ENCODE measurements at places on chromosomes 5 and 9. TPM values are rescaled to one million over a fixed set of nuclear protein-coding genes. Genes with fewer than 3 reads are reported as not detected.

- H3K27me3 ChIP-seq = peaks cover 1% of the 10 kb centered on the region
- H3K36me3 ChIP-seq = no peaks in the 10 kb centered on the region
- H3K4me3 ChIP-seq = no peak overlapping the region
- no peak overlapping the region for H3K27ac ChIP-seq
- peaks cover 3% of the 10 kb centered on the region for H3K4me1 ChIP-seq
- no peak for DNase-seq
Measured at GRCh38 chr9:69347607-69348006, 22.6 kb downstream of the ENTREP1 start.

Gene INSL6
- total RNA-seq = not detected

Gene TOR1A
- total RNA-seq = 45.3 TPM

- H3K27me3 ChIP-seq = no peaks in the 10 kb centered on the region
- H3K36me3 ChIP-seq = no peaks in the 10 kb centered on the region
- no peak overlapping the region for H3K4me3 ChIP-seq
Measured at GRCh38 chr5:79032031-79032695, 37.3 kb downstream of the DMGDH start.

DNA sequence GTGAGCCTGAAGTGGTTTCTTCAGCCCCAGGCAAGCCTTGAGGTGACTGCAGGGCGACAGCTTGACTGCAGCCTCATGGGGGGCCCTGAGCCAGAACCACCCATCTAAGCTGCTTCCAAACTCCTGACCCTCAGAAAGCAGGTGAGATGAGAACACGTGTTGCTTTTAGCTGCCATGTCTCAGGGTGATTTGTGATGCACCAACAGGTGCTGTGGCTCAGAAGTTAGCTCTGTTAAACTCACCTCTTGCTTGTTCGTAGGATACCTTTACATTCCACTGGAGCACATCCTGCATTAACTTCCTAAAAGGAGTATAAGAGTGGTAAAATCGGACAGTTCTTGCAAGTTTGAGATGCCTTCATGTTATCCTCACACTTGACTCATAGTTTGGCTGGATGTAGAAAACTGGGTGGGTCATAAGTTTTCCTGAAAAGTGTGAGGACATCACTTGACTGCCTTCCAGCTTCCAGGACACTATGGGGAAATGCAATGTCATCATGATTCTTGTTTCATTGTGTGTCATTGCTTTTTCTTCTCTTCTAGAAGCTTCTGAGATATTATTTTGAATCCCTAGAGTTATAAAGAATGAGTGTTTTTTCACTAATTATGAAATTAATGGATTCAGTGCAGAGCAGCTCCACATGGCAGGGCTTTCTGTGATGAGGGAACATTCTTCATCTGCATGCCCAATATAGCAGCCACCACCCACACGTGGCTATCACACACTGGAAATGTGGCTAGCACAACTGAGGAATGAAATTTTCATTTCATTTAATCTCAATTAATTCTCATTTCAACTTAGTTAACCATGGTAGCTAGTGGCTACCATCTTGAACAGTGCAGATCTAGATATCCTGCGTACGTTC, 92.3 kb downstream of the HSD17B3 start:
- peaks cover 5% of the 10 kb centered on the region for H3K4me1 ChIP-seq
- no peak overlapping the region for H3K27ac ChIP-seq
- DNase-seq = no peak

Gene ARRDC3
- 29.1 TPM for total RNA-seq

- H3K4me3 ChIP-seq = no peak overlapping the region
- H3K4me1 ChIP-seq = no peaks in the 10 kb centered on the region
- H3K36me3 ChIP-seq = no peaks in the 10 kb centered on the region
- peaks cover 4% of the 10 kb centered on the region for H3K27me3 ChIP-seq
- H3K27ac ChIP-seq = no peak overlapping the region
Measured at GRCh38 chr9:15104826-15105420, 194.7 kb upstream of the FREM1 start.

Gene CDX1
- total RNA-seq = 0.57 TPM

Gene STXBP1
- 40.7 TPM for total RNA-seq

Gene BRINP1
- not detected for total RNA-seq

DNA sequence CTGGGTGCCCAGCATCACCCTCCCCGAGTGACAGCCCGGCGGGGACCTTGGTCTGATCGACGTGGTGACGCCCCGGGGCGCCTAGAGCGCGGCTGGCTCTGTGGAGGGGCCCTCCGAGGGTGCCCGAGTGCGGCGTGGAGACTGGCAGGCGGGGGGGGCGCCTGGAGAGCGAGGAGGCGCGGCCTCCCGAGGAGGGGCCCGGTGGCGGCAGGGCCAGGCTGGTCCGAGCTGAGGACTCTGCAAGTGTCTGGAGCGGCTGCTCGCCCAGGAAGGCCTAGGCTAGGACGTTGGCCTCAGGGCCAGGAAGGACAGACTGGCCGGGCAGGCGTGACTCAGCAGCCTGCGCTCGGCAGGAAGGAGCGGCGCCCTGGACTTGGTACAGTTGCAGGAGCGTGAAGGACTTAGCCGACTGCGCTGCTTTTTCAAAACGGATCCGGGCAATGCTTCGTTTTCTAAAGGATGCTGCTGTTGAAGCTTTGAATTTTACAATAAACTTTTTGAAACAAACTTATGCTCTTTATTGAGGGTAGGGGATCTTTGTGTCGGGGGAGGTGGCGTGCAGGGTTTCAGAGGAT, 1.3 kb downstream of the GADD45G start:
- no peaks in the 10 kb centered on the region for H3K36me3 ChIP-seq
- H3K4me3 ChIP-seq = peak overlapping the region; percentile 84
- H3K27me3 ChIP-seq = peaks cover 7% of the 10 kb centered on the region
- H3K27ac ChIP-seq = peak overlapping the region; percentile 85

DNA sequence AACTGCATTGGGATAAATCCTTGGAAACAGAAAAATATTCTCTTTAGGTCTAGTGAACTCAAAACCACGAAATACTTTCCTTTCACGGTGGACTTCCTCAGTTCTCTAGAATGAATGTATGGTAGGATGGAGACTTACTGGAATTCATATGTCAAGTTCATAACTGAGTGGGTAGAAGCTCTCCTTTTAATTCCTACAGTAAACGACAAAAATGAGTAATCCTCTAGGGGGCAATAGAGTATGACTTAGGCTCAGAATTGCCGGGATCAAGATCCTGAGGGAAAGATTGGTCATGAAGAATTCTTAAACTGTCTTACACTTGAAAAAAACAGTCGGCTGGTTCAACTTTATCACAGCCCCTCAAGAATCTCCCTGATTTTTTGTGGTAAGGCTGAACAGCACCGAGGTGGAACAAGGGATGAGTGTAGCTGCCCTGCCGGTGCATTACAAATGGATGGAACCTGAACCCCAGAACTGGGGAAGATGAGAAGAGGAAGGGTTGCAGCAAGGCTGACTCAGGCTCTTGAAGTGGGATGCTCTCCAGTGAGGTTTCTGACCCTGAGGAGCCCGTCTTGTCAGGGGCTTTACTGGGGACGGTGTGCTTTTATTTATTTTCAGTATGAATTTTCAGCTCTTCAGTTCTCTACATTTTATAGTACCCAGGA, 14.0 kb upstream of the LOX start:
- H3K4me1 ChIP-seq = peaks cover 52% of the 10 kb centered on the region
- DNase-seq = no peak
- H3K27me3 ChIP-seq = no peaks in the 10 kb centered on the region

GRCh38 chr9:97954550-97954989, 16.6 kb upstream of the HEMGN start:
- H3K36me3 ChIP-seq = peaks cover 3% of the 10 kb centered on the region
- H3K4me3 ChIP-seq = no peak overlapping the region
- no peaks in the 10 kb centered on the region for H3K4me1 ChIP-seq
- peaks cover 24% of the 10 kb centered on the region for H3K27me3 ChIP-seq
- H3K27ac ChIP-seq = no peak overlapping the region

- H3K27ac ChIP-seq = no peak overlapping the region
- peaks cover 15% of the 10 kb centered on the region for H3K36me3 ChIP-seq
- DNase-seq = no peak
- peaks cover 23% of the 10 kb centered on the region for H3K4me1 ChIP-seq
- H3K4me3 ChIP-seq = no peak overlapping the region
Measured at GRCh38 chr5:173941758-173942401, 47.1 kb upstream of the C5orf47 start.

Gene SLIT3
- 119 TPM for total RNA-seq

GRCh38 chr9:121009650-121010049, 40.4 kb downstream of the C5 start:
- no peak overlapping the region for H3K4me3 ChIP-seq
- no peak overlapping the region for H3K27ac ChIP-seq
- no peak for DNase-seq

Gene SPATA9
- 1.7 TPM for total RNA-seq

Gene EGFLAM
- 0.12 TPM for total RNA-seq

Data from chondrocyte (in vitro differentiated cells).